ENCODE measurements at places on chromosomes 16 and 17. TPM values are rescaled to one million over a fixed set of nuclear protein-coding genes. Genes with fewer than 3 reads are reported as not detected.

Gene STX1B
- polyA plus RNA-seq, result 0.66 TPM

Gene TMC8
- 2.4 TPM for polyA plus RNA-seq

Gene AKTIP
- polyA plus RNA-seq, result 49.5 TPM

Gene SMIM36
- polyA plus RNA-seq, result not detected

Gene MYH13
- polyA plus RNA-seq, result not detected

Gene NPIPA7
- 7.4 TPM for polyA plus RNA-seq

Gene AANAT
- polyA plus RNA-seq, result not detected

Gene C17orf67
- polyA plus RNA-seq, result 0.43 TPM

Gene KRT33B
- polyA plus RNA-seq, result not detected

Gene RASL10B
- polyA plus RNA-seq, result 37.2 TPM

Gene NTN3
- polyA plus RNA-seq, result 0.59 TPM

Gene MT1X
- 287 TPM for polyA plus RNA-seq

Gene PRAC1
- polyA plus RNA-seq, result not detected

Gene KRT222
- polyA plus RNA-seq, result 1.5 TPM

Gene CACNG3
- not detected for polyA plus RNA-seq

Gene ADORA2B
- polyA plus RNA-seq, result 0.38 TPM

Gene AOC2
- polyA plus RNA-seq, result 0.52 TPM

Gene TOP2A
- 0.70 TPM for polyA plus RNA-seq

Gene PRSS22
- polyA plus RNA-seq, result not detected

Gene RGS11
- 15.5 TPM for polyA plus RNA-seq

Gene DHX58
- polyA plus RNA-seq, result 7.2 TPM

Gene ZNF205
- polyA plus RNA-seq, result 10.9 TPM

Gene KRT36
- not detected for polyA plus RNA-seq

Gene NEURL4
- polyA plus RNA-seq, result 23.8 TPM

Gene MYH2
- polyA plus RNA-seq, result not detected

Gene P2RX1
- polyA plus RNA-seq, result 1.1 TPM

Gene TEKT1
- not detected for polyA plus RNA-seq

Gene NGFR
- 16.5 TPM for polyA plus RNA-seq

Gene ATPAF2
- 33.6 TPM for polyA plus RNA-seq

Gene CCL2
- polyA plus RNA-seq, result 93.8 TPM

Gene RBFOX1
- 22.5 TPM for polyA plus RNA-seq

Gene OR1A1
- not detected for polyA plus RNA-seq

Gene GAN
- 1.2 TPM for polyA plus RNA-seq

Gene FOXJ1
- not detected for polyA plus RNA-seq

Gene NOTUM
- 0.05 TPM for polyA plus RNA-seq

Gene MGAT5B
- polyA plus RNA-seq, result 0.05 TPM

Gene ATP2A1
- 0.11 TPM for polyA plus RNA-seq

Gene DNAAF8
- 1.3 TPM for polyA plus RNA-seq

Gene DDX52
- 8.7 TPM for polyA plus RNA-seq

Gene MT1H
- polyA plus RNA-seq, result not detected

Gene OR3A3
- not detected for polyA plus RNA-seq

Gene KRT25
- polyA plus RNA-seq, result not detected

Gene NHLRC4
- polyA plus RNA-seq, result 0.84 TPM

Gene TP53TG3B
- polyA plus RNA-seq, result not detected

Gene TPSB2
- polyA plus RNA-seq, result 1.8 TPM

Gene TMIGD1
- polyA plus RNA-seq, result not detected

Gene HAP1
- polyA plus RNA-seq, result 0.05 TPM

Gene LDHD
- polyA plus RNA-seq, result 56.5 TPM

Gene MARVELD3
- 0.02 TPM for polyA plus RNA-seq

Gene GNG13
- not detected for polyA plus RNA-seq

Gene MRC2
- polyA plus RNA-seq, result 36.7 TPM

Gene PRSS36
- polyA plus RNA-seq, result 1.1 TPM
